NCI-H2081 (cell line): ENCODE measurements at places on chromosomes 2 and 18.

DNA sequence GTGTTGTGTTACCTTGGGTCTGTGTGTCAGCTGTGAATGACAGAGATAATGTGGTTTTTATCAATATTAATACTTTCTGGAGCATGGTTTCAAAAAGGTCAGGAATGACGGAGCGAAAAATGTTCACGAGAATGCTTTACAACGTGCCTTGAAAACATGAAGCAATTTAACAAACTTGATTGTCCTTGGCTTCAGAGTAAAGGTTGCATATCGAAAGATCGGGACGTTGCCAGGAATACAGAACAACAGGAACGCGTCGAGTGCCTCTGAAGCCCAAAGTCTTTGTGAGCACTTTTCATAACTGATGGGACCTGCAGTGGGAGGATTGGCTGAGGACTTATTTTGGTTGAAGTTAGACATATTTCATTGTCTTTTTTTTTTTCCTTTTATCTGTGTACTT is 206.1 kb downstream of the ZNF407 start:
- DNase-seq, result no peak

- DNase-seq, result no peak
These were observed 29.2 kb upstream of the ALLC start for GRCh38 chr2:3628800-3629199.

DNA sequence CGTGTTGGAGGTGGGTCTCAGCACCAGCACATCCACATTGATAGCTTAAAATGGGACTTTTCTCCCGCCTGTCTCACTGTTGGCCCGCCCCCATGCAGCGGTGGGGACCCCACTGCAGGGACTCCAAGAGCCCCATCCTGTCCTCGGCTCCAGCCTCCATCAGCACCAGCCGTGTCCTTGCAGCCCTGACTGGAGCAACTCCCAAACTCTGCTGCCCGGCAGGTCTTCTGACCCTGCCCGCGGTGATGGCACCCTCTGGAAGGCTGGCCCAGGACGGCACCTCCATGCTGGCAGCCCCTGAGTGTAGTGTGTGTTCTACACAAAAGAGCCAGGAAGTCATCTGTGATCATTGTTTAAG is 41.6 kb upstream of the KCNG2 start:
- DNase-seq, result no peak

DNA sequence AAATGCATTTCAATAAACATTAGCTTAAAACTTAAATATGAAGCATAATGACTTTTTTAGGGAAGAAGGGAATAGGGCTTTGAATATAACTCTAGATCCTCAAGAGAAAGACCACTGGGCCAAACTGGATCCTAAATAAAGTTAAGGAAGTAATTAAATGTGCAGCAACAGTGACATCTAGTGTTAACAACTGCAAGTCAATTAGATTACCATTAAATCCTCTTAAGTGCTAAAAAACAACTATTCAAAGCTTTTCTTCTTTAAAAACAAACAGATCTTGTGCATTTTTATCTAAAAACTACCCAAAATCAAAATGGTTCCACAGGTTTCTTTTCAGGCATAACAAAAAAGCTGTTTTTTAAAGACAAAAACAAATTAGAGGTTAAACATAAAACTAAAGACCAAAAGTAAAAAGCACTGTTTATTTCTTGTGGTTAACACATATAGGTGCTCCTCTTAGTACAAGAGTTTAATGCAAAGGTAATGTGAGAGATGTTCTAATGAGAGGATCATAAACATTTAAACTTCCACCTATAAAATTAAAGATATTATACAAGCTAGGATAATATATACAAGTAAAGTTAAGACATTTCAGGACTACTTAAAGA is 111.4 kb downstream of the THADA start:
- DNase-seq, result peak; percentile 68
